ENCODE measurements at places on chromosomes 5 and 9.

DNA sequence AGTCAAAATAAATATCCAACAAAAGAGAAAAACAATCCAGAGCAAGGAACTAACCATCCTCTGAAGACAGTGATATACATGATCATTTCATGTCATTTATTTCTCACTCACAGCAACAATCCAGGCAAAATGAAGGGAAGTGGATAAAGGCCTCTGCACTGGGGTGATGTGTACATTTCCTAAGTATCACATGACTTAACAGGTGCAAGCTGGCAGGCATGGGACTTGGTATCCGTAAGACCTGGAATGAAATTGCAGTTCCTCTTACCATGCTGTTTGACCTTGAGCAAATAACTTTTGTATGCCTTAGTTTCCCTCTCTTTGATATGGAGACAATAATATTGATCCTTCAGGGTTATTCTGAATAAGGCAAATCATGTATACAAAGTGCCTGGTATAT lies 77.6 kb downstream of the PRLR start:
- DNase-seq, result no peak

GRCh38 chr5:34827588-34828506 lies 11.1 kb upstream of the TTC23L start:
- no peak for DNase-seq

DNA sequence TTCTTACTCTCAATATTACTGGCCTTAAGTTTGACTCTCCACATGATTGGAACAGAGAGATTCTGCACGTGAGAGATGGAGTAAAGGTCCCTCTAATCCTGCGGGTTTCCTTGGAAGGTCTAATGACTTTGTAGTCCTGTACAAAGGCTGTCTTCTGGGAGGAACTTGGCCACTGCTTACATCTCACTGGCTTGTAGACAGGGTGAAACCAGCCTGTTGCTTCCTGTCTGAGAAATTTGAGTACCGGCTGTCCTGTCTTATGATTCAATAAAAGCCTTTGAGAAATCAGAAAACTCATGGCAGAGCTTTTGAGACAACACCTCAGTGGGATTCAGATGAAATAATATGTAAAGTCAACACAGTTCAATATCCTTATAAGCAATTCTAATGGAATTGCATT lies 43.0 kb downstream of the IL31RA start:
- no peak for DNase-seq

- DNase-seq, result no peak
Observed at GRCh38 chr5:133828722-133829121, 139.7 kb downstream of the C5orf15 start.

GRCh38 chr9:110763568-110763967 lies 95.0 kb downstream of the MUSK start:
- no peak for DNase-seq

DNA sequence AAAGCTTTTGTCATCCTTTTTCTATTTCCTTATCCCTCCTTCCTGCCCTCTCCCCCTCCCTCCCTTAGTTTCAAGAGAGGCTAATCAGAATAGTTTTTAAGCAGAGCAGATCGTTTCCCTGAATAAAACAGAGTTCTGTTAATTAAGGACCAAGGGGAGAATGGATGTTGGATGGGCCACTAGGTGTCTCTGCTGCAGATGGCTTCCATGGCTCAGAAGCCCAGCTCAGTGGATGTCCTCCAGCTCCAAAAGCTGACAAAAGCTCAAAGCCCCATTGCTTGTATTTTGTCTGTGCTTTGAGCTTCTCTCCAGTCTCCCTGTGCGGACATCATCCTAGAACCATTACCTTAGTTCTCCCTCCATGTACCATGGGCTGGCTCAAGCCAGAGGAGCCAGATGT lies 21.0 kb upstream of the NPR3 start:
- DNase-seq, result no peak

GRCh38 chr9:107242073-107243030 lies 40.7 kb upstream of the RAD23B start:
- no peak for DNase-seq

Measured in stimulated activated CD8-positive, alpha-beta memory T cell treated with anti-CD3 and anti-CD28 coated beads, Interleukin-7, amount 100 ng/mL, for 1 hour (primary cell).